OCI-LY7 (cell line): ENCODE measurements at places on chromosomes 6 and 20. TPM values are rescaled to one million over a fixed set of nuclear protein-coding genes. Genes with fewer than 3 reads are reported as not detected.
A peak's percentile ranks its signal among the peaks of the same experiment; 100 is the strongest.

DNA sequence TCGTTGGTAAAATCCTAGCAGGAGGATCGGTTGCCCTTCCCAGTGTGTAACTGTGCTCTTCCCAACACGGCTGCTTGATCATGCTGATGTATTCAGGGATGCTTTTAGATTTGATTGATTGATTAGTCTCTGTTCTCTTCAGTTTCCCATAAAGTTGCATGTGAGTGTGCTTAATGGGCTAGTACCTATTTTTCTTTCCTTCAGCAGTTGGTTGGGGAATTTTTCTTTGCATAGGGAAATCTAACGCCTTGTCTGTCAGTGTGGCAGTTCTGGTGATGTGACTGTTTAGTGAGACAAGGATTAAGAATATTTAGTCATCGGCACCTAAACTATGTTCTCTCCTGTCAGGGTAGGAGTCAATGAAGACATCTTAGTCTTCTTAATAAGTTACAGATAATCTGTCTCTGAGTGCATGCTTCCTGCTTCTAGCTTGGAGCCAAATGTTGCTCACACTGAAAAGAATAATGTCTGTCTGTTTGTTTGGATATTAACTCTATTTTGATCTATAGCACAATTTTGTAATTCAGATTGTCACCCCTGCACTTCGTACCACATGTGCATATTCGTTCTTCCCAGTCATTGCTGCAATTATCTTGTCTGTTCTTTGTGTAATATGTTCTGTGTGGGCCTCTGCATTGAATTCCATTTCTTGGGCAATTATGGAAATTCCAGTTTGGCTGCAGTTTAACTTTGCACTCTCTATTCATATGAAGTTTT, 169.9 kb downstream of the EDN1 start:
- DNase-seq, result no peak

DNA sequence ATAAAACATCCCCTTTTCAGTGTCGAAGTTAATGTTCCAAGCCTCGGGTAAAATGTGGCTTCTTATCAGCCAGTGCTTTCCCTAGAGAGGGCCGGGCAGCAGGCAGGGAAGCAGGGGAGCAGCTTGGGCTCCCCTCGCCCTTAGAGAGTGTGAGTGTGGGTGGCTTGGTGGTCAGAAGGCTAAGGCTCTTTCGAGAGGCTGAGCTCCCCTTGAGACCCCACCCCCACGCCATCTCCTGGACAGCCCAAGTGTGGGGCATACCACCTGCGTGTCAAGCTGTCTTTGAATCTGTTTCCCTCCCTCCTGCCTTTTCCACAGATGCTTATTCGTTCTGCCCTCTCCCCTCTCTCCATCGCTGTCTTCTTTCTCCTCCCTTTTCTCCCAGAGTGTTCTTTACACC, 95.1 kb upstream of the FOXP4 start:
- peak; percentile 13 for DNase-seq

DNA sequence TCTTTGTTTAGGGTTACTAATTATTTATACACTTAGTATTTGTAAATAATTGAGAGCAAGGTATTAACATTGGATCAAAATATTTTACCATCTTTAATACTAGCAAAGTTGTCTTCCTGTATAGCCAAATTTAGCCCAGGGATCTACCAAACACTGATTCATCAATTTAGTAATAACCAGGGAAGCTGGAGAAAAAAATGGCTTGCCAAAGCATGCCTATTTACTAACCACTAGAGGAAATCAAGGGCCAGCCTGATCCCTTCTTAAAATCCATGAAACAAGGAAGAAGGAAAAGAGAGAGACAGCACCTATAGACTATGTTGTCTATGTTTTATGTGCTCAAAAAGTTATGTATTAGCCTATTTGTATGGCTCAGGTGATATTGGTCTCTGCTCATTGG, 450.3 kb upstream of the GJE1 start:
- DNase-seq, result no peak

GRCh38 chr6:38117281-38117680, 297.8 kb downstream of the ZFAND3 start:
- DNase-seq, result no peak

GRCh38 chr20:40942006-40942405, 86.6 kb upstream of the TOP1 start:
- DNase-seq, result peak; percentile 79

DNA sequence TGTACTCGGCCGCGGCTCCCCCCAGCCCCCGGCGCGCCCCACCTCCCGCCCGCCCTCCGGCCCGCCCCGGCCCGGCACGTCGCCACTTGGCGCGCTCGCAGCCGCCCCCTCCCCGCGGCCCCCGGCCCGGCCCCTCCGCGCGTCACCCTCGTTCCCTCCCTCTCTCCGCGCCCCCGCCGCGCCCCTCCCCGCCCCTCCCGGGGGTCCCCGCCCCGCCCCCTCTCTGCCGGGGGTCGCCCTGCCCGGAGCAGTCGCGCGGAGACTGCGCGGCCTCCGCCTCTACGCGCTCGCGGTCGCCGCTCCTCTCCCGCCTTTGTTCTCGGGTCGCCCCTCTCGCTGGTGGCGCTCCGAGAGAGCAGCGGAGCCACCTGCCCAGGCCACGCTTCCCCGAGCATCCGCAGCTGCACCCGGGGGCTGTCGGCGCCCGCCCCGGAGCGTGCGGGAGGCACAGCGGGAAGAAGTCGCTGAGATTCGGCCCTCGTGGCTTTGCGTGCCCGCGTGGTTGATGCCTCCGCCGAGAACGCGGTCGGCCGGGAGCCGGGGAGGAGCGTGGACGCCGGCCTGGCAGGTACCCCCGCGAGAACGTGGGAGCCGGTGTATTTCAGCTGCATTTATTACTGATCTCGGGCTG, at the start of gene PHF10:
TSS of gene PHF10 (minus strand) at position 7 of the 631 bp plus-strand sequence. CDS start 569 bp downstream, outside the sequence.
- peak; percentile 84 for DNase-seq

DNA sequence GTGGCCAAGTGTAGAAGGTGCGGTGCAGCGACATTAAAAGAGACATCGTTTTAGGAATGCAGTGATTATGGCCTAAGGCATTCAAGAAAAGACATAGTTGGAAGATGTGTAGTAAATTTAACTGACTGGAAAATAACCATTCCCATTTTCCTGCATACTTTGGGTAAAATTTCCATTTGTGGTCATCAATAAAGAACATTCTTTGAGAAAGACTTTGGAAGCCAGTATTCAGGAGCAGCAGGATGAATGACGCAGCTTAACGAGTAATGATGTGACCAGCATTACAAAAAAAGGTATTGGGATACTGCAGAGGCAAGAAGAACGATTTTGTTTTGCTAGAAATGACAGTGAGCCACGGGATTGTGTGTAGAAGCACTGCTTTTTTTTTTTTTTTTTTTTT, 7.0 kb upstream of the RWDD1 start:
- no peak for DNase-seq

- no peak for DNase-seq
Measured at GRCh38 chr6:4880363-4880762, 104.2 kb downstream of the CDYL start.

- no peak for DNase-seq
Measured at GRCh38 chr6:72132427-72132826, 246.1 kb downstream of the RIMS1 start.

GRCh38 chr20:63492518-63492917, 6.4 kb downstream of the EEF1A2 start:
- DNase-seq, result no peak

ATP6V1G2 gene
- total RNA-seq, result 14.1 and 15.9 TPM in 2 replicates

HSPA1L gene
- total RNA-seq, result 0.15 and 0.49 TPM in 2 replicates

TMC2 gene
- total RNA-seq, result not detected in 2 replicates

BANF2 gene
- not detected in 2 replicates for total RNA-seq

ARFGEF3 gene
- not detected in 2 replicates for total RNA-seq
